ENCODE measurements at places on chromosomes 16 and 17.

DNA sequence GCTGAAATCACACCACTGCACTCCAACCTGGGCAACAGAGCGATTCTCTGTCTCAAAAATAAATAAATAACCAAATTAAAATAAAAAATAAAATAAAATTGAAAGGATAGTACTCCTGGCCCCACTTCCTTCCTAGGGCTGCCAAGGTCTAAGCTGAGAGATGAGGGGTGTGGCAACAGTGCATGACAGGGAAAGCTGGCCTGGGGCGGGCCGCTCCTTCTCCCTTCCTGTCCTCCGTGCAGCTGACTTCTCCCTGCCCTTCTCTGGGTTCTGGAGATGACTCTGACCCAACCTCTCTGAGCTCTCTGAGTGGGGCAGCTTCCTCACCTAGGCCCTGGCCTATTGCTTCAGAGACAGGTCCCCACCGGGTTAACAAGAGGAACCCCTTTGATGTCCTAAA is 8.7 kb upstream of the SLC25A39 start:
- no peak for DNase-seq

DNA sequence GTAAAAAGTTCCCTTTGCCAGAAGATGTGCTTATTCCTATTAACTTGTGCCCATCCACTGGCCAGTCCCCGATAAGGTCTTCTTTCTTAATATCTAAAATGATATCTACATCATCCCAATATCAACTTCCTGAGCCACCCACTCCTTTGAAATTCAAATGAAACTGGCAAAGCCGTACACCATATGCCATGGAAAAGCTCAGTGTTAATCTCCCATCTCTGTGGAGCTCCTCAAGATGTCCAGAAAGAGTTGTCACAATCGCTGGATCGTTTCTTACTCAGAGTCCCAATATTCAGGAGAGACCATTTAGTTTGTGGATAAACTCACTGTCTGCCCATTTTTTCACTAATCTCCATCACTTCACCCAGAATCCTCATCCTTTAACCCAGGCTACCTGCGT is 420.7 kb downstream of the NPIPA8 start:
- DNase-seq, result no peak

DNA sequence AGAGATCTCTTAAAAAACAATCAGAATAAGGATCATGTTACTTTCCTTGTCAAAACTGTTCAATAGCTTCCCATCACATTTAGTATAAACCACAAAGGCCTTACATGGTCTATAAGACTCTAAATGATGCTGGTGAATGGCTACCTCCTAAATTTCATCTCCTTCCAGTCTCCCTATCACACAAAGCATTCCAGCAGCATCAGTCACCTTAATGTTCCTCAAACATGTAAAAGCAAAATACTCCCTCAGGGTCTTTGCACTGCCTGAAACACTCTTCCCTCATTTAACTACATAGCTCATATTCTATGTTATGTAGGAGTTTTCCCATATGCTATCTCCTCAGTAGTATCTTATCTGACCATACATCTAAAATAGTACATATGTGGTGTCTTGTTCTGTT is 53.5 kb upstream of the INTS2 start:
- no peak for DNase-seq

DNA sequence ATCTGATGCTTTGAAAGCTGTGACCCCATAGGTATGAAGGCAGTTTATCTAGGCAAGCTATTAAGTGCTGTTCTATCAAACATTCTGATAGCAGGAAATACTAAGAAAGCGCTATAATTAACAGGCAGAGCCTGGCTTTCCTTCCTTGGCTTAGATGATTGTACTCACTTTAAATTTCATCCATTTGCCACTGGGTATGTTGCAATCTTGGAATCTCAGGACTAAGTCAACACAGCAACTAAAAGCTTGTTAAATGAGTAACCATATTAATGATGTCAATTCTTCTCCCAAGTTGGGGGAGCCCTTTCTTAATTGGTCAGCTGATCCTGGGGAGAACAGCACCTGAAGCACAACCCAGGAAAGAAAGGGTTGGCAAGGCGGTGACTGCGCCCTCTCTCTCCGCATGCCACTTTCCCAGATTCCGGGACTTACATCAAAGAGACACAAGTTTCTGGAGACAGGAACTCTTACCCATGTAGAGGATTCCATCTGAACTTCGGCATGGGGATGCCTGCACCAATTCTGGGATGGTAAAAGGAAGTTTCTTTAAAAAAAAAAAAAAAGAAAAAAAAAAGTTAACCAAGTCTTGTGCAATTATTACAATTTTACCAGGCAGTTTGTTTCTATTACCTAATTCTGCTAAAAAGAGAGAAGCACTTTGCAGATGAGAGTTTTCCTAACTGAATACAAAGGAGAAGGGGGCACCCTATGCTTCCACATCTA is 54.4 kb upstream of the ICAM2 start:
- DNase-seq, result no peak

DNA sequence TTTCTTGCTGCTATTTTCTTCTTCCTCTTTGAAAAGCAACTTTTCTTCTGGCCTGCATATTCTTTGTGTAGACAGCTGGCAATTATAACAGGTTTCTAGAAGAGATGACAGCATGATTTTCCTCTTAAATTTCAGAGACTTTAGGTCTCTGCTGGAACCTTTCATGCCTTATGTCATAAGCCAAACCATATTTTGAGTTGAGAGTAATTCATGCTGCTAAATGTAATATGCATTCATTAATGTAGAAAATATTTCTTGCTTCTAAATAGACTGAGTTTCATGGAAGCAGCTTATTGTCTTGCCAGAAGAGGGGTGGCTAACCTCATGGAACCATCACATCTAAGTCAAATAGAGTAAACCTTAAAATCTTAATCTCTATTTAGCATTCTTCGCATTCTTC is 25.9 kb upstream of the ABCA9 start:
- DNase-seq, result no peak

- peak; percentile 12 for DNase-seq
These were observed 11.7 kb downstream of the ABCC1 start for GRCh38 chr16:15961060-15961511.

DNA sequence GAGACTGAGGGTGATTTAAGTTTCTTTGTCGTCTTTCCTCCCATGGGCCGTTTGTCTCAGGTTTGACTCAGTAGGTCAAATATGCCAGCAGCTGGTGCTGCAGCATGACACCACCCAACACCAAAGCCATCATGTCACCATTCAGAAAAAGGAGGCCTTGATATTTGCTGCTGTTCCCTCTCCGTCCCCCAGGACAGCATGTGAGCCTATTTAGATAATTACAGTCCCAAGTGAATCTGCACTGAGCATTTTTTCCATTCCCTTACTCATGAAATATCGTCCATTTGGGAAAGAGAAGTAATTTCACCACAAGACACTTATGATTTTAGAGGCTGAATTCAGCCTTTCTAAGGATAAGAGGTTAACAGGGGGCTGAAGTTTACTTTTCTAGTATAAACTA is 62.2 kb upstream of the ADORA2B start:
- no peak for DNase-seq

DNA sequence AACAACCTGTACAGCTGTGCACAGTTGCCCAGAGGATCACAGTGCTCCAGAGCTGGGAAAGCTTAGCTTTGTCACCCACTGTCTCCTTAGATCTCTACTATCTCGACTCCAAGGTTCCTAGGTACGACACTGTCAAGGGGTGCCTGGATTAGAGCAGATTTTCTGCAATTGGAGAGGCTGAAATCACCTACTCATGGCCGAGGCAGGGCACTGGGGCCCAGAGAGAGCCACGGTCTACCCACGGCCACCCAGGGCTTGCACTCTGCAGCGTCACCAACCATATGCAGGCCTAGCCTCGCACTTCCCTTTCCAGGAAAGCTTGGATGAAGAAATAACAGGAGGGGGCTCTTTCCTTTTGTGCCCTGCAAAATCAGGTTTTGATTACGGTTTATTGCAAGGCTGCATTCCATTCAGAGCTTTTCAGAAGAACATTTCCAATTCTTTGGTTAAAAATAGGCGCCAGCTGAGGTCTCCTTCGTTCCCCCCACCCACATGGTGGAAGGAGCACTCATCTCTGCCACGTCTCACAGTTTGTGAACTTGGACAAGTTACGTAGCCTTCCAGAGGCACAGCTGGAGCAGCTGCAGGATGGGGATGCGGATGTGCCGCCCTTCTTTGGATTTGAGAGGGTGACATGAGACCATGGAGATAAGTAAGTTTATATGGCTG is 80.0 kb downstream of the IRX5 start:
- no peak for DNase-seq

All from stimulated activated CD8-positive, alpha-beta memory T cell treated with anti-CD3 and anti-CD28 coated beads, Interleukin-15, amount 100 ng/mL, for 24 hours (primary cell).